ENCODE measurements at places on chromosomes 5 and 9.

- no peak for DNase-seq
These were observed 173.3 kb downstream of the TRIO start for GRCh38 chr5:14316471-14316870.

DNA sequence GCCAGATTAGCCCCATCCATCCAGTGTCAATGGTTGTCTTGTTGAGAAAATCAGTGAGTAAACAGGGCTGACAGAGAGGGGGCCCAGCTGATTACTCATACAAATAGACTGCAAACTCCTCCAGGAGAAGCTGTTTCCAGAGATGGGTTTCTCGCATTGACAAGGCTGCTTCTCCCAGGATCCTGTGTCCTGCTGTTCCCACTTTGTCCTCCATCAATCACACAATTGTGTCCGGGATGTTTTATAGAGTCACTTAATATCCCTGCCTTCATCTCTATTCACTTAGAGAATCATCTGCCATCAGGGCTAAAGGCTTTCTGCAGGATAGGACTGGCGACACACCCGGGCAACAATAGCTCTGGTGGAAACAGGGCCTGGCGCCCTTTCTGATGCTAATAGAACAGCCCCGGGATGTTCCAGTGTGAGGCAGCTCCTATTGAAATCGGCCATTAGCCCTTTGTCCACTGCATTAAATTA is 71.7 kb upstream of the TBCA start:
- DNase-seq = no peak

DNA sequence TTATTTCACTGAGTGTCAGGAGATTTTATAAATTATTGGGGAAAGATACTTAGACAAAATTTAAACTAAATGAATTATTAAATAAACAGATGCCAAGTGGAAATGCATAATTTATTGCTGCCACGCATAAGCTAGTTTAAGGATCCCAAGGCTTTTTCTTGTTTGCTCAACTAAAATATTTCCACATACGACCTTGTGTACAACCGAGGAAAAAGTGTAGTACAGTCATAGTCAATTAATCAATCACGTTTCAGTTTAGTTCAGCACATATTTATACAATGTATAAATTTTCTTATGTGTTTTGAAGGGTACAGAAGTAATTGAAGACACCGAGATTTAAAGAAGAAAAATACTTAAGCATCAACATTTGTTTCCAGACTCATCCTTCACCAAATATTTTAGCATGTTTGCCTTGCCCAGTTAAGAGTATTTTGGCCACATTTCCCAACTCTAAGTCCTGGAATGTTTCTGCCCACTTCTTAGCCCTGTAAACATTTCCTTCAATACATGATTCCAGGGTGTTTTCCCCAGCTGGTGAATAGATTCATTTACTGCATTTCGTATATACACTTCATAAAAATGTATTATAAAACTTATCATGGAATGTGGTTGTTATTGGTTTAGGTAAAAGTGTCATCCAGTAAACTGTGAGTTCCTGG is 652.9 kb downstream of the ELAVL2 start:
- no peak for DNase-seq

DNA sequence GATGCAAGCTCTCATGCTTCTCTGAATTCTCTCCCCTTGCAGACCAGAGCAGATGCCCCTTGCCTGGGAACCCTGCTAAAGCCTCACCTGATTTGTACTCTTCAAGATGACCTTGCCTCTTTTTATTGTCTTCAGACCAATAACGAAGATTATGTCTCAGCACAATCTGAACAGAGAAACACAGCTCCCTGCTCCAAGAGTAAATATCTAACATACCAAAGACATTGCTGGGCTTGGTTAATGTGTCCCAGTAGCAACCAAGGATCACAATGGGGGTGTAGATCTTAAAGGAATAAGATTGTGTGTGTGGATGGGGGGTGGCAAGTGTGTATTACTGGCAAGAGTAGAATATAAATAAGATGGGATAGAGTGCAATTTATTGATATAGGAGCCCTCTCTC is 67.6 kb upstream of the LHFPL2 start:
- DNase-seq = no peak

- DNase-seq = no peak
These were observed 178.4 kb downstream of the GNA14 start for GRCh38 chr9:77469515-77470231.

DNA sequence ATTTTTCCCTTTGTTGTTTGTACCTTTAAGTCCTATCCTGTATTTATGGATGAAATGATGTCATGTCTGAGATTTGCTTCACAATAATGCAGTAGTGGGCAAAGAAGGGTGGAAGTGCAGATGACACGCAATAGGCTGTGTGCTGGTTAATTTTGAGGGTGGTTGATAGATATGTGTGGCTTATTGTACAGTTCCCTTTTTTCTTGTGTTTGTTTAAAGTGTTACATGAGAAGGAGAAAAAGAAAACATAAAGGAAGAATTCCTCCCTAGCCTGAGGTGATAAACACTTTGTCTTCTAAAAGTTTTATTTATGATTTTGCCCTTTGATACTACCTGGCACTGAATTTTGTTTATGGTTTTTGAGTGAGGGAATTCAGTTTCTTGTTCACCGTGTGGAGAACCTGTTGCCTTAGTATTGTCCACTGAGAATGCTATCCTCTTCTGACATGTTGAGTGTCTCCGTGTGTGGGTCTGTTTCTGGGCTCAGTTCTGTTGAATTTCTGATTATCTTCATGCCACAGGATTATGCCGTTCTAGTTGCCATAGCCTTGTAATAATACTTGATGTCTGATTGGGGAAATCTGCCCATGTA is 52.3 kb upstream of the FAM120AOS start:
- no peak for DNase-seq

- DNase-seq = no peak
These were observed 371.7 kb downstream of the ICE1 start for GRCh38 chr5:5794118-5794560.

DNA sequence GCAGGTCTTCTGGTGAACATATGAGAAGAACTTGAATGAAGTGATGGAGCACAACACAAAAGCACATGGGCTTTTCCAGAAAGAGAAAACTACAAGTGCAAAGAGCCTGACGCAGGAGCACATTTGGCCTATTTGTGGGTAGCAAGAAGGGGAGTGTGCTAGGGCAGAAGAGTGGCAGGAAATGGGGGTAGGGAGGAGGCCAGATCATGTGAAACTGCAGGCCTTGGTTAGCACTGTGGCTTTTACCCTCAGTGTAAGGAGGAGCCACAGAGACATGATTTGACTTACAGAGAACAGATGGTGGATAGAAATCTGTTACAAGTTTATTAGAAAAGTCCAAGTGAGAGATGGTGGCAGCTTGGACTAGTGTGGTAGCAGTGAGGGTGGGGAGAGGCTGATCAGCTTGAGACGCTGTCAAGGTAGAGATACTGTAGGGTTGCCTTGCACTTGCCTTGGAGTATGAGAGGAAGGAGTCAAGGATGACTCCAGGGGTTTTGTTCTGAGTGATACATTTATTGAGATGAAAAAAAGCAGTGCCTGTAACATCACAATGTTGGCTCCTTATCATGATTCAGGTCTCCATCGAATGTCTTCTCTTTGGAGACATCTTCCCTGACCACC is 126.7 kb downstream of the PPP2R2B start:
- DNase-seq = no peak

DNA sequence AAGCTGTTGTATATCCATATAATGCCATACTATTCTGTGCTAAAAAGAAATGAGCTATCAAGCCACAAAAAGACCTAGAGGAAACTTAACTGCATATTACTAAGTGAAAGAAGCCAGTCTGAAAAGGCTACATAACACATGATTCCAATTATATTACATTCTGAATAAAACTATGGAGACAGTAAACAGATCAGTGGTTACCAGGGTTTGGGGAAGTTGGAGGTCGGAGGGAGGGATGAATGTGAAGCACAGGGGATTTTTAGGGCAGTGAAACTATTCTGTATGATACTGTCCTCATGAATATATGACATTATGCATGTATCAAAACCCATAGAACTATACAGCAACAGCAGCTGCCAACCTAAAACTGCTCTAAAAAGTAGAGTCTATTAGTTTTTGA is 5.6 kb upstream of the RFK start:
- DNase-seq = no peak

DNA sequence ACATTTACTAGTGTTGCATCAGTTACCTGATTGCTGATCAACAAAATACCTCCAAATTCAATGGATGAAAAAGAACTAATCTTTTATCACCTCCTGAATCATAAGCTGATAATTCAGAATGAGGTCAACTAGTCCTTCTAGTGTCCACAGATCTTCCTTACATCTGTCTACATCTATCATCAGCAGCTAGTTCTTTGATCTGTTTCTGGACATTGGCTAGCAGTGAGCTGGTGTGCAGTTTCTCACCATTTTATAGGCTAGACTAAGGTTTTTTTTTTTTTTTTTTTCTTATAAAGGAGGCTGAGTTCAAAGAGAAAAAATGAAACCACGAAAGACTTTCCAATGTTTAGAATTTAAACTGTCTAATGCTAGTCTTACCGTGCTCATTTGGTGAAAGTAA is 534.3 kb upstream of the ST8SIA4 start:
- DNase-seq = no peak

DNA sequence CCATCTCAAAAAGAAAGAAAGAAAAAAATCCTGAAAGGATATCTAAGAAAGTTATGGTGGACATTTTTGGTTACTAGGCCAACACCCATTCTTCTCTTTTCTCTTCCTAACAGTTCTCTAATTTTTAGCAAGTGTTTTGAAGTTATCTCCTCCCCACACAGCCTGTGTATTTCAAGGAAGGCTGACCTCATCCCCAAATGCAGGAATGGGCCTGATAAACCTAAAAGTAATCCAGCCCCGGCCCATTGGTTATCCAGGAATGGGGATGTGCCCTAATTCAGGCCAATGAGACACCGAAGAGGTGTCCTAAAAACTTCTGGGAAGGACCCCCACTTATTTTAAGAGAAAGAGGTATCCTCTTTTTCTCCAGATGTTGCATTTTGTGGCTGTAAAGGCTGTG is 46.6 kb downstream of the F2R start:
- no peak for DNase-seq

DNA sequence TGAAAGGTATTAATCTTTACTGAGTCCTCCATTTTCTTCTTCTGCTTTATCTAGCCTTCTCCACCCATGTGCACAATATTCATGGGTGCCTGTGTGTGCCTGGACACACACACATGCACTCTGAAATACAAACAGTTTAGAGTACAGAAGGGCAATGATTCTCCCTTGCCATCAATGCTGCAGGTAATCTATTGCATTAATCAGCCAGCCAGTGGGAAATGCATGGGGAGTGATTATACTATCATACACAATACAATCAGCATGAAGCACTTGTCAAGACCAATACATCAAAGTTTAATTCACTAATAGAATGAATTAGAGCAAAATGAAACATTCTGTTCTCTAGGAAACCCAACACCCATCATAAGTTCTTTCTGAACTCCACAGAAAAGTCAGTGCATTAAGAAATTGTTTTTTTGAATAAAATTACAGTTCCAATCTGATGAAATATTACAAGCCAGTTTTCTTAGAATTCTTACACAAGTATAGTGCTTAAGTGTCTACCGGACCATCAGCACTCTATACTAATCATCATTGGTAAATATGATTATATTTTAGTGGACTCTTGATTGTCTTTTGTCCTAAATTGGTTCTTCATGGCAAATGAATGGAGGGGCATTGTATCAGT is 172.2 kb downstream of the ZSWIM6 start:
- DNase-seq = no peak

GRCh38 chr5:136028090-136028489 is 698 bp upstream of the TGFBI start:
- no peak for DNase-seq

GRCh38 chr9:27967210-27967609 is 393.9 kb upstream of the C9orf72 start:
- no peak for DNase-seq

DNA sequence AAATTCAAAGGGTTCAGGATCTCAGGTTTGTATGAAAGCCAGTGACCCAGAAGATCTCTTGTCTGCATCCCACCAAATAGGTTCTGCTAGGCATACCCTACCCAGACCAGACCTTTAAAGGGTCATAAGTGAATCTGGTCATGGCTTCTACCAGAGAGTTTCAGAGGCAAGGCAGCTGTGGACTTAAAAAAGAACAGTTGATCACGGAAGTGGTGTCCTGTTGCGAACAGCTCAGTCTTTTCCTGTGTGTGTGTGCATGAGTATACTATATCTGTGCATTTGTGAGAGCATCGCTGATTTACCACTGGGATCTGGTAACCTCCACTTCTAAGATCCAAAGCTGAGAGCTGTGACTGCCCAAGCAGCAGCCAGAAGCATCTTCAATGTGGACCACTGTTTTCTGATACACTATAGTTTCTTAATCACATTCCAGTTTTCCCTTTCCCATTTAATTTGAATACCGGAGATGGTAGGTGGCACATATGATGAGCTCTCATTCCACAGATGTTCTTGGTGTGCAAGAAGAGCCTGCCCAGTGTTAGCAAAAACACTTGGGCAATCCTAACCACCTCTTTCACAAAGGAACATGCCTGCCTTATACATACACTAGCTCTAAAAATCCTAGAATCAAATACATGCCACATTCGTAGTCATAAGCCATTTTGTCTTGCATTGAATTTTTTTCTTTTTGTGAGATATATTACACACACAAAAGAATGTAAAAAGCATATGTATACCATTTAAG is 36.2 kb upstream of the OR2S2 start:
- no peak for DNase-seq

DNA sequence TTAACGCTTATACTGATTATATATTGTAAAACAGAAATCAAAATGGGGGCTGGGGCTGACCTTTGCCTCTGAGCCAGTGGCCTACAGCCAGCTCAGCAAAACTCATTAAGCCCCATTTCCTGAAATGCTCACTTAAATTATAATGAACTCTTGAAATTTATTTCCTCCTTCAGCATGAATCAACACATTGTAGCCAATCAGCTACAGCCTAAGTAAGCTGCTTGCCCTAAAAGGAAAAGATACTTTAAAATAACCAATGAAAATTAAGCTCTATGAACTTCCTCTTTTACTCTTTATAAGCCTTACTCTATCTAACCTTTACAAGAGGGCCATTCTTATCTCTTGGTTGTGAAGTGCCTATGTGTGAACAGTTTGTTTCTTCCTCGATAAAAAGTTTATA is 33.5 kb upstream of the SUB1 start:
- no peak for DNase-seq

GRCh38 chr9:138069731-138070456 is 192.3 kb downstream of the CACNA1B start:
- no peak for DNase-seq

DNA sequence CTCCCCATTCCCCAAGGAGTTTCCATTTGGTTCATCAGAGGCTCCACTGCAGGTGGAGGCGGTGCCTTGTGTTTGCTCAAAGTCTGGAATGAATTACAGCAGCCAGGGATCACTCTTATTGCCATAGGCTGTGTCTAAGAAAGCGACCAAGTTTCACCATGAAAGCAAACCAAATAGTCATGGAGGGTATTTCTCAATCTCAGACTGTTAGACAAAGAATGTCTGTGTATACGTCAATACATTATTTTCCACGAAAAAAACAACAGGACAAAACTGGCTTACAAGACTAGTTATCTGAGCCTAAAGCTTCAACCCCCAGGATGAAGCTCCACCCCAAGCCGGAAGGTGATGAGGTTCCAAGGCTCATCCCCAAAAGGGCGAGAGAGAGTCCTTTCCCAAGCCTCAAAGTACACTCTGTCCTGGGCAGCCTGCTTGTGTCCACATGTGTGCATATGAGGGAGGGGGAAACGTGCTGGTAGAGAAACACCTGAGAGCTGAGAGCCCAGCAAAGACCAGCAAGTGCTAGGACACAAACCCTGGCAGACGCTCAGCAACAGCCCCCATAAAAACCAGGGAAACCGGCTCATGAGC is 4.3 kb downstream of the B4GALT1 start:
- no peak for DNase-seq

Data from smooth muscle cell of the brain vasculature (primary cell).